ENCODE measurements at places on chromosomes 16 and 17.

DNA sequence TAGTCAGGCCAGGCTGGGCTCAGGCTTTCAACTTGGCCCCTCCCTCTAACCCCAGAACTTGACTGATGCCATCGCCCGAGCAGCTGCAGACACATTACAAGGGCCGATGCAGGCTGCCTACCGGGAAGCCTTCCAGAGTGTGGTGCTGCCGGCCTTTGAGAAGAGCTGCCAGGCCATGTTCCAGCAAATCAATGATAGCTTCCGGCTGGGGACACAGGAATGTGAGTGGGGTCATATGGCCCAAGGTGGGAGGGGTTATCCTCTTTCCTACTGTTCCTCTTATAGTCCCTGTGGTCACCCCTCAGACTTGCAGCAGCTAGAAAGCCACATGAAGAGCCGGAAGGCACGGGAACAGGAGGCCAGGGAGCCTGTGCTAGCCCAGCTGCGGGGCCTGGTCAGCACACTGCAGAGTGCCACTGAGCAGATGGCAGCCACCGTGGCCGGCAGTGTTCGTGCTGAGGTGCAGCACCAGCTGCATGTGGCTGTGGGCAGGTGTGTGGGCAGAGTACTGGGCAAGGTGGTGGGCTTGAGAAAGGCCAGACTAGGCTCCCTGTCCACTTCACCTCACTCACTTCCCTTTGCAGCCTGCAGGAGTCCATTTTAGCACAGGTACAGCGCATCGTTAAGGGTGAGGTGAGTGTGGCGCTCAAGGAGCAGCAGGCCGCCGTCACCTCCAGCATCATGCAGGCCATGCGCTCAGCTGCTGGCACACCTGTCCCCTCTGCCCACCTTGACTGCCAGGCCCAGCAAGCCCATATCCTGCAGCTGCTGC, 2.1 kb upstream of the NRN1L start:
- no peak for DNase-seq

DNA sequence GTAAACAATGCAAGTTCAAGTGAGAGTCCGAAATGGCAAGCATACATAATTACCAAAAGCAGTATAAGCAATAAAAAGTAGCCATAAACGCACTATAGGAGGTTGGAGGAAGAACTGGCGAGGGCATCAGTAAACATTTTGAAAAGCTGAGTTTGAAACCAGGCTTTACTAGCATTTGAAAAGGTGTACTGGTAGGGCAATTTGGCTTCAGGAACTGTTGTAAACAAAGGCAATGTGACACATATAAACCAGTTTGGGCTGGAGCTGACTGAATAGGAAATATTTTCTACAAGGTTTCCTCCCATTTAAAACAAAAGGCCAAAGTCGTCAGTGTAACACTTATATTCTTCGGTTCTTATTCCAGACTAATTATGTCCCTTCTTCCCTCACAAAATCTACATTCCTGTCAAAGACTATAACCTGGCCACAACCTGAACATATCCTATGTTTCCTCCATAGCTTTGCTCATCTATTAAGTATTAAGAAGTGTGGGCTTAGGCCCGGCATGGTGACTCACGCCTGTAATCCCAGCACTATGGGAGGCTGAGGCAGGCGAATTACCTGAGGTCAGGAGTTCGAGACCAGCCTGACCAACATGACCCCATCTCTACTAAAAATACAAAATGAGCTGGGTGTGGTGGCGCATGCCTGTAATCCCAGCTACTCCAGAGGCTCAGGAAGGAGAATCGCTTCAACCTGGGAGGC, 7.8 kb downstream of the CBX1 start:
- no peak for DNase-seq

DNA sequence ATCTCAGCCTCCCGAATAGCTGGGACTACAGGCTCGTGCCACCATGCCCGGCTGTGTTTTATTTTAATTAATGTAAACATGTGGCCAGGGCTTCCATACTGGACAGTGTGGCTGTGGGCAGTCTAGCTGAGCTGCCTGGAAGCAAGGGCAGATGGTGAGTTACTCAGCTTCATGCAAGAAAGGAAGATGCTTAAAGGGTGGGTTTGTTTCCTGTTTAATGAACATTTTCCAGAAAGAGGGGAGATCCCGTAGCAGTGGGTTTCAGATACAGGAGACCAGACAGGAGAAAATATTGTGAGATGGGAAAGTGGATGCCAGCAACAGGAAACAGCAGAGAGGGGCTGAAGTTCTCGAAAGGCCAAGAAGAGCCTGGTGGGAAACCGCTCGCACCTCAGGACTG, 7.3 kb downstream of the MAPK8IP3 start:
- no peak for DNase-seq

DNA sequence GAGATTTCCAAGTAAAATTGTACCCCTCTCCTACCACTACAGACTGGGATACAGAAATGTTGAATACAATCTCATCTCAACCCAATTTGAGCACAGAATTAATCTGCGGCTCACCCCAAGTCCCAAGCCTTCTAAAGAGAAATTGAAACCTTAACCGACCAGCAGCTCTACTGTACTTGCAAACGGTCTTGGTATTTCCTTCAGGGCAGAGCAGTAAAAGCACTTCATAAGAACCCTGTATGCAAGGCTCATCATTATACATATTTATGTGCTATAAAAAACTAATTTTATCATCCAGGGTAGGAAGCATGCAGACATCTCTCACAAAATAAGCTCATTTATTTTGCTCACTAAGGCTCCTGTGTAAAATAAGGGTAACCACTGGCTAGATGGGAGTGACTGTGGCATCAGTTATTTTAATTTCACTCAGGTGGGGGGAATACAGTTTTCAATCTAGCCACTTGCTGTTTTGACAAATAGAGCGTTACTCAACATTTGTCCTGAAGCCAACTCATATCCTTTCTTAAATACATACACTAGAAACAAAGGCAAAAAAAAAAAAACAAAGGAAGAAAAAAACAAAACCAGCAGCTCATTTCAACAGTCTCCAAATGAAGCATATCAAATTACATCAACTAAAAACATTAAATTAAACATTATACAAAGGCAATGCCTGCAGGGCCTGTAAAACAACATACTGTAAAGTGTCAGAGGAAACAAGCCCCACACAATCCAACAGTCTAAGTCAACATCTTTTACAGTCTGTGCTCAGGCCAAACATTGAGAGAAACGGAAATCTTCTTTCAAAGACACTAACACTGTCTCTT, 65.0 kb downstream of the PARN start:
- DNase-seq: no peak

GRCh38 chr17:7064261-7064660, 15.8 kb downstream of the CLEC10A start:
- DNase-seq: no peak

Measured in SW 1271 (cell line).